Activated naive CD4-positive, alpha-beta T cell treated with anti-CD3 and anti-CD28 coated beads, Interleukin-2, amount 50 U/mL, for 16 hours (primary cell): ENCODE measurements at places on chromosomes 3 and 15.

DNA sequence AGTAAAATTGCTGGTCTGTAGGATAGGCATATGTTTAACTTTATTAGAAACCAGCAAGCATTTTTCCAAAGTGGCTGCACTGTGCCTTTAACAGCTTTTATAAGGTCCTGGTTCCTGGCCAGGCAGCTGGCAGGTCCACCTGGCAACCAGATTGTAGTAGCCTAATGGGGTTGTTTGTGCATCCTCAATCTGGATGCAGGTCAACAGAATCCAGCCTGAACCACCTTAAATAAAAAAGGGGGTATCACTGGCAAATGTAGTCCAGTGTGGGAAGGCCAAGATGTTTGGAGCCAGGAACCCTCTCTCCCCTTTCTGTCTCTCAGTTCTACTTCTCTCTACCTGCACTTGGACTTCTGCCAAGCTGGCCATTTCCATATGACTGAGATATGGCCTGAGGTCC, 200.3 kb downstream of the ZNF621 start:
- DNase-seq, result no peak

DNA sequence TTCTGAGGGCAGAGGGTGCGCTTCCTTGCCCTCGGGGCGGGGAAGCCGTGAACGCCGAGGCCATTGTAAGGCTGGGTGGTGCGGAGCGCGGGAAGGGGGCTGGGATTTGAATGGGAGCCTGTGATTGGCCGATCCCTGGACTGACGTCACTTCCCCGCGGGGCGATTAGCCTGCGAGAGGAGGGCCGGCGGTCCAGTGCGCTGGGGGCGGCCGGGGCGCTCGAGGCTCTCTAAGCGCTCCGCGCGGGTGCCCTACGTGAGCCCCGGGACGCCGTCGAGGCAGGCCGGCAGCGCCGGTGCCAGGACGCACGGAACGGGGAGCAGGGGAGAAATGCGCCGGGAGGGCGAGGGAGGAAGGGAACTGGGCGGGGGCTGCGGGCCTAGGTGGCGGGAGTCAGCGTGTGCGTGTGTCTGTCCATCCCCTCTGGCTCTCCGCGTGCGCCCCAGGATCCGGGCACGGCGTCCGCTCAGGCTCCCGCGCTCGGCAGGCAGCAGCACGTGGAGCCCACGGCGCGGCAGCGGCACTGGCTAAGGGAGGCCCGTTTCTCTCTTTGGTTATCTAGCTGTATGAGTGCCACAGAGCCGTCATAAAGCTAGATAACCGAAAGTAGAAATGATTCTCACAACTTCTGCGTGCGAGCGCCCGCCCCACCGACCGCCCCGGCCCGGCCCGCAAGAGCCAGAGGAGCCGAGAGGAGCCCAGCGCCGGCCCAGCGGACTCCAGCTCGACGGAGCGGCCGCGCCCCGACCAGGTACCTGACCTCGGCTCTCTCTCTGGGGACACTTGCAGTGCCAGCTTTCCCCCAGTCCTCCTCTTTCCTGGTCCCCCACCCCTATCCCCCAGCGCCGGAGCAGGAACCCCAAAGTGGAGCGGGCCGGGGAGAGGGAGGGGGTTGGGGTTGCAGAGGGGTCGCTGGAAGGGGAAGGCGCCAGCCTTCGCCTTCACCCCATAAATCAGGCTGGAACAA, 33.1 kb upstream of the POLG start:
- no peak for DNase-seq

GRCh38 chr3:171828902-171829770, 14.0 kb upstream of the TMEM212 start:
- no peak for DNase-seq

DNA sequence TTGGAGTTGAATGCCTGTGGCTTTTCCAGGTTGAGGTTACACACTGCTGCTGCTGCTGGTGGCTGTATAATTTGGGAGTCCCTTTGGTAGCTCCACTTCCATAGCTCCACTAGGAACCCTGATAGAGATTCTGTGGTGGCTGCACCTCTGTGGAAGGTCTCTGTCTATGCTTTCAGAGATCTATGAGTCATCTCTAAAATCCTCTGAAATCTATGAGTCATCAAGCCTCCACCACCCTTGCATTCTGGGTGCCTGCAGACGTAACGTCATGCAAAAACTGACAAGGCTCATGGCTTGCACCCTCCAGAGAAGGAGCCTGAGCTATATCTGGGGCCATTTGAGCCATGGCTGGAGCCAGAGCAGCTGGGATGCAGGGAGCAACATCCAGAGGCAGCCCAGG, 1037.0 kb upstream of the CFAP20DC start:
- peak; percentile 48 for DNase-seq

DNA sequence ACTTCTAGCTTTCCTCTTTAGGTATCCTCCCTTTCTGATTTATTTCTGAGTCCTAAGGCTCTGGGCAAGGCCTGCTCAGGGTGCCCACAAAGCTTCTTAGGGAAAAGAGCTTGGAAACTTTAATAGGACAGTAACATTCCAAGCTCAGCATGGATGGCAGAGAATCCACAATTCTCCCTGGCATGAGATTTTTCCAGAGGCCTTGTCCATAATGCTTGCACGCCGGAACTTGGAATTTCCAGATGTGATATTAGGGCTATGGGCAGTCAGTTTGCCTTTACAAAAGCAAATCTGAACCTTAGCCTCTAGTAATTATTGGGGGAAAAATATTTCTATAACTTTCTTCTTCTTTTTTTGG, 139.0 kb upstream of the RBMS3 start:
- DNase-seq, result no peak

- DNase-seq, result no peak
Measured at GRCh38 chr3:181484026-181484425, 227.7 kb upstream of the SOX2 start.

DNA sequence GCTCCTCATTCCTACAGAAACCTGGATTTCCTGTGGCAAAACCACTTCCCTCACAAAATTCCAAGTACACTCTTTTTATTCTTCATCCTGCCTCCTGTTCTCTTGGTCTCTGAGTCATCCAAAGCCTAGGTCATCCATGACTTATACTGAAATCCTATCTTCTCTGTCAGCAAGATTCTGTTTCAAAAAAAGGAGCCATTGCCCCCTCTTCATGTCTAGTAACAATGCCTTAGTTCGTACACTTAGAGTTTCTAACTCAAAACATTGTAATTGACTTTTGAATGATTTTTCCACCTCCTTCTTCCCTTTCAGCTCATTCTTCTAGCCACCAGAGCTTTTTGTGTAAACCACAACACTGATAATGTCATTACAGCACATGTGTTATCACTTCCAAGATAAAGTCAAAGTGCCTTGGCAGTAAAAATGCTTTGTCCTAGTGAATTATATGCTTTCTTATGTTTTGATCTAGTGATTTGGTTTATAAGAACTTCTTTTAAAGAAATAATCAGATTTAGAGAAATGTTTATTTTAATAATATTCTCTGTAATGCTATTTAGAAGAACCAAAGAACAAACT, 256.5 kb upstream of the NECTIN3 start:
- no peak for DNase-seq

- DNase-seq, result no peak
Measured at GRCh38 chr3:40465111-40465407, 7.9 kb downstream of the RPL14 start.

DNA sequence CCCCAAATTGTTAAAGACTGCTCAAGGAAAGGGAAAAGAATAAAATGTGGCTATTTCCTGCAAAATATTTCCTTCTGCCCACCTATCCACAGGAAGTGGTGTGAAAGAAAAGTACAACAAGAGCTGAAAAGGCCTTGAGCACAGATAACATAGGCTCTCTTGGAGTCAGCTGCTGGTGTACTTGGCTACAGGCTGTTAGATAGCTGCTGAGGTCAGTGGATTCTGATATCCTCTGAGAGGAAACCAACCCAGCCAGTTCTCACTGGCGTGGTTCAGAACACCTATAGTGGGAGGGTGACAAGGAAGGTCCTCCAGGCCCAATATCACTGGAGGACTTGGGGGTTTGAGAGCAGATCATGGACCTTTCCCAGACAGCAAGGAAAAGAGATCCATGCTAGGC, 124.4 kb upstream of the GAP43 start:
- no peak for DNase-seq

DNA sequence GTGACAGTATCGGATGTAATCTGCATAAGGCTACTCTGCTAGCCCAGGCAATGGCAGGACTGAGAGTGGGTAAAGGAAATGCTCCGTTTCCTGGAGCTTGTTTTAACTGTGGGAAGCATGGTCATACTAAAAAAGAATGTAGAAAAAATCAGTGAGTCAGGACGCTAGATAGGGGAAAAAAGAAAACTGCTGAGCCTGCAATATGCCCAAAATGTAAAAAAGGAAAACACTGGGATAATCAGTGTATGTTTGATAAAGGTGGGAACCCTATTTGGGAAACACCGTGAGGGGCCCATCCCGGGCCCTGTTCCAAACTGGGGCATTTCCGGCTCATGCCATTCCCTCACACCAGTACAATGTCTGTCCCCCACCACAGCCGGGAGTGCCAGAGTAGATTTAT, 775.8 kb downstream of the ZPLD1 start:
- no peak for DNase-seq

DNA sequence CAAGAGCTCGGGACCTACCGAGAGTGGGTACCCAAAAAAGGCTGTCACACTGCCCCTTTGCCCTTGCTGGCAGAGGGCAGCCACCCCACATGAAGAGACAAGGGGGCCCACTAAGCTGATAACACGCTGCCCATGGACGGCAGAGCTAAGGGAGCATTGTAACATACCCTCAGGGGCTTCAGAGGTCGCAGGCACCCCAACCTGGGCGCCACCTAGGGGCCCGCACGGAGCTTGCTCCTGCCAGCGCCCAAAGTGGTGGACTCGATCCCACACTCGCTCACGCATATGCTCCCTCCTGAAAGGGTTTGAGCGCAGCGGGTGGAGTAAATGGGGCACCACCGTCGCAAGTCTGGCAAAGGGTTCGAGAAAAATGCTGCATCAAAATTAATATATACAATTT, 975.4 kb downstream of the ZPLD1 start:
- peak; percentile 8 for DNase-seq

DNA sequence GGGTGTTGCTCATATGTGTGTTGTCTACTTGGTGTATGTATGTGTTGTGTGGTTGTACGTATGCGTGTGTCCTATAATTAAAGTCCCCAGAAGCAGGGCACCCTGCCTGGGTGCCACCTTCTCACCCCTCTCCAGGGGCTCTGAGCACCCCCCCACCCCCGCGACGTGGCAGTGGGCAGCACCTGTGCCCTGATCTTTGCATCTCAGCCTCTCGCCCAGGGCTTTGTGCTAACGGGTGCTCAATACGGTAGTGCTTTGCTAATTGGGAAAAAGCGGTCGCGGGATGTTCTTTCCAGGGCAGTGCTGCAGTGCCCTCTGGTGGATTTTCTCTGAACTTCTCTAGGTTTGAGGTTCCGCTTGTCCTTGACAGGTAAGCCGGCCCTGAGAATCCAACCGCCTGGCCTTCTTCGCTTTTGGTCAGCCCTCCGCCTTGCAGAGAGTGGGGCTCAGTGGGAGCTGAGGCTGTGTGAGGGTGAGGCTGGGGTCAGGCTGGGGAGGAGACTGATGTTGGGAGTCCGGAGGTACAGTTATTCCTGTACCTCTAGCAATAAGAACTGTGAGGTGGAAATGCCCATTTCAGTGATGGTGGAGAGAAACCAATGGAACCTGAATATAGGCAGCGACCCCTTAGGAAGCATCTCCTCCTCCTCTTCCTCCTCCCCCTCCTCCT, 17.6 kb upstream of the EPHB3 start:
- DNase-seq, result peak; percentile 72

DNA sequence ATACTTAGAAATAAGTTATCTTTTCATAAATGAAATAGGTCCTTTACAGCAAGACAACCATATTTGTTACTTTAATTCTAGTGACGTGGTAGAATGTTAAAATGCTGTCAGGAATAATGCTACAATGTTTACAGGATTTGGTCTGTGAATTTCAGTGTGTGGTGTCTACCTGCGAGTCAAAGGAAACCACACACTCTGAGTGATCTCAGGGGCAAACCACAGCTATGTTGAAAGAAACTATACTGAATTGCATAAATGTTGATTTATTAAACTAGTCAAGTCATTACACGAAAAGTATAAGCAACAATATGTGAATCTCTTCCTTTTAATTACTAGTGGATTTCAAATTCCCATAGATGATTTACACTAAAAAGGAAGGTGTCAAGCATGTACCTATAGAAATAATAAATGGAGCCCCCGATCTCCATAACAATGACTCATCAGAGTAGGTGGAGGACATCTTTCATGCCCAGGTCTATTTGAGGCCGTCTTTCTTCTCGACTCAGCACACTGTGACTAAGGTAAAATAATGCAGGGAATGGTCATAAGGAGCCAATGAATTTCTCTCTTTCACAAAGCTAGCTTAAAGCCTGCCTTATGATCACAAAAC, 463.0 kb downstream of the ERC2 start:
- no peak for DNase-seq

DNA sequence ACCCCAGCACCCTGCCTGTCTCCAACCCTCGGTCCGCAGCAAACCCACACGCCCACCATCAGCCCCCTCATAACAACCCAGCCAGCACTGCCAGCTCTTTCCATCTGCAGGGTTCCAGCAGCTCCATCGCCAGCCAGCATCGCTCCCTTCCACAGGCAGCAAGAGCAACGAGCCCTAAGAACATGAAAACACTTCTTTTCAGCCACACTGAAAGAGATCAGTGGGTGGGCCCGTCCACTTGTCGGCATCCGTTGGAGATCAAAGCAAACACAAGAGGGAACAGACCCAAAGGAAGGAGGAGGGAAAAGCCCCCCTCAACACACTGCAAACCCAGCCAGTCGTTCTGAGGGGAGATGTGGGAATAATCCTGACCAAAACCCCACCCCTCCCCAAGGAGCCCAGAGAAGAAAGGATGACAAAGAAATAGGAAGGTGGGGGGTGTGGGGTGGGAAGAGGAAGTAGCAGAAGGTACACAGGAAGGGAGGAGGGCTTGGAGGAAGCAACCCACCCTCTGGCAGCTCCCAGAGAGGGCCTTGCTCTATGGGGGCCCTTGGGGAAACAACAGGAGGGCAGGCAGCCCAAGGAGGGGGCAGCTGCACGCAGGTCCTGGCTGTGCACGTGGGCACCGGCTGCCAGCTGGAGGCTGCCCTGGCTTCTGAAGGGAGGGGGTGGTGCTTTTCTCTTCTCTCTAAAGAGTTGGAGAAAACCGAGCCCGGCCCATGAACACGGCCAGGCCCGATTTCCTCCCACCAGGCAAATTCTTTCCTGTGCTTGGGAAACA, 473.6 kb upstream of the PROK2 start:
- DNase-seq, result no peak

GRCh38 chr15:84775867-84776449, 27.6 kb downstream of the ZNF592 start:
- DNase-seq, result no peak

DNA sequence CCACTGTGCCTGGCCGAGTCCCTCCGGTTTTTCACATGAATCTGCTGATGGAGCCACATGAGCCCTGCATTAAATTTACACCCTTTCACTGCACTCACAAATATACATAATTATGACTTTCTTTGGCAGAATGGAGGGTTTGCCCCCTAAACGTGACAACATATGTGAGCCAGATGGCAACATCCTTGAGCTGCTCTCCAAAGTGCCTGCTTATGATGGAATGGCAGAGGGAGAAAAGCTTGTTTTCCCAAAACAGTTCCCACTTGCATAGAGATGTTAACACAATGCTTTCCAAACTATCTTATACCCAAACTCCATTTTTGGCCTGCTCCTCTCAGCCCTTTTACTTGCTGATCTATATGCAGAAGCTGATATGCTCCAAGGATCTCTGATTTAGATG, 54.9 kb downstream of the ABCC5 start:
- DNase-seq, result no peak
